ENCODE measurements at places on chromosomes 3 and 15.

- no peak for DNase-seq
Observed at GRCh38 chr3:23953523-23953922, 8.4 kb downstream of the NR1D2 start.

GRCh38 chr3:71444028-71444860, 139.3 kb downstream of the FOXP1 start:
- DNase-seq: peak; percentile 38

GRCh38 chr3:150582620-150583019, 20.5 kb upstream of the SELENOT start:
- DNase-seq: no peak

- DNase-seq: no peak
Observed at GRCh38 chr15:34331809-34332208, 5.8 kb downstream of the SLC12A6 start.

DNA sequence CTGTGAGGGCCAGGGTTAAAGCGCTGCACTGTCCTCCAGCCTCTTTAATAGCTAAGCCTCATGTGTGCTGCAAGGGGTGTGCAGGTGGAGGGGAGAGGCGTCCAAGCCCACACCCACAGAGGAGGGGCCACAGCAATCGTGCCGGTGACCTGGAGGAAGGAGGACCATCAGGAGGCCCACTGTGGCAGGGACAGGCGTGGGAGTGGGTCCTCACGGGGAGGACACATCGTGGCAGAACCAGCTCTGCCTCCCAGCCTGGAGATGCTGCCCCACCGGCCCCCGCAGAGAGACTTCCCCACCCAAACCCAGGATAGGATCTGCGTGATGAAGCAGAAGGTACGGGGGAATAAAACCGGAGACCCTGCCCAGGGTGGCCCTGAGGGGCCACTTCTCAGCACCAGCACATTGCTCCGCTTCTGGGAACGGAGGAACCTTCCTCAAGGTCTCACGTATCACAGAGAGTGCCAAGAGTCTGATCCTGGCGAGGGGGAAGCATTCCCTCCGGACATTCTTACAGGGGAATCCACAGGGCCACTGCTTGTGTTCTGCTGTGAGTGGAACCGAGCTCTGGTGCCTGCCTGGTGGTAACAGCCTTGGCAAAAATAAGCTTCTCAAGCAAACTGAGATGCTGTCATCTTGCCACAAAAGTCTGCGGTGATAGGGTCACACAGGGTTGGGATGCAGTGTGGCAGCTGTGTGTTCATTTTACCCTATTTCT, 199.8 kb downstream of the XXYLT1 start:
- DNase-seq: no peak

DNA sequence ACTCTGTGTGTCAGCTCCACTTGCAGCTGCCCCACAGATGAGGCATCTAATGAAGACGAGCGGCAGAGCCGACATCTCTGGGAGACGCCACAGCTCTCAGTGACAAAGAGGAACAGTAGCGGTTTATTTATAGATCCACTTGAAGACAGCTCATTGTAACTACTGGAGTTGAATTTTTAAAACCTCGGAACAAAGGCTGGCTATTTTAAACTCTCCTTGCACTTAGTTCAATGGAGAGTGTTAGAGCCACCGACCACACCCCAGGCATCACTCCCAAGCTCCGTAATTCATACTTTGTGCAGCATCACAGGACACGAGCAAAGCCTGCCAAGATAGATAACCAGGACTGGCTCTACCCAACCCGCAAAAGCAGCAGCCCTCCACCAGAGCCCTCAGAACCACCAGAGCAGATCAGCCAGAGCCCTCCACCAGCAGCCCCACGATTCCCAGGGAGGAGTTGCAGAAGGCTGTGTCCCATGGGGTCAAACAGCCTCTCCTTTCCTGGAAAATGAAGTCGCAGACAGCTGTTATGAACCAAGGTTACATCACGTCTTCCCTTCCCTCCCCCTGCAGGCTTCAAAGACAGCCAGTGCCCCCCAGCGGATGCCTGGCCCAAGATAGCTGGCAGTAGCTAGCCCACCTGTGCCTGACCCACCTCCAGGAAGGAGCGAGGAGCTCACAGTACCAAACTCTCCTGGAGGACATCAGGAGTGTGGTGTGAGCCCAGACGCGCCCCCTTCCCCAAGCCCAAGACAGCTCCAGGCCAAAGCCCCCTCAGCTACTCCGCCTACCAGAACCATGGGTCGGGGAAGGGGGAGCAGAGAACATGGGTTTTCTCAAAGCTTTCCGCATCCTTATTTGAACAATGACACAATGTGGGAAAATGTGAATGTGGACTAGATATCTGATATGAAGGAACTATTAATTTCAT, 45.7 kb downstream of the POC1A start:
- no peak for DNase-seq

DNA sequence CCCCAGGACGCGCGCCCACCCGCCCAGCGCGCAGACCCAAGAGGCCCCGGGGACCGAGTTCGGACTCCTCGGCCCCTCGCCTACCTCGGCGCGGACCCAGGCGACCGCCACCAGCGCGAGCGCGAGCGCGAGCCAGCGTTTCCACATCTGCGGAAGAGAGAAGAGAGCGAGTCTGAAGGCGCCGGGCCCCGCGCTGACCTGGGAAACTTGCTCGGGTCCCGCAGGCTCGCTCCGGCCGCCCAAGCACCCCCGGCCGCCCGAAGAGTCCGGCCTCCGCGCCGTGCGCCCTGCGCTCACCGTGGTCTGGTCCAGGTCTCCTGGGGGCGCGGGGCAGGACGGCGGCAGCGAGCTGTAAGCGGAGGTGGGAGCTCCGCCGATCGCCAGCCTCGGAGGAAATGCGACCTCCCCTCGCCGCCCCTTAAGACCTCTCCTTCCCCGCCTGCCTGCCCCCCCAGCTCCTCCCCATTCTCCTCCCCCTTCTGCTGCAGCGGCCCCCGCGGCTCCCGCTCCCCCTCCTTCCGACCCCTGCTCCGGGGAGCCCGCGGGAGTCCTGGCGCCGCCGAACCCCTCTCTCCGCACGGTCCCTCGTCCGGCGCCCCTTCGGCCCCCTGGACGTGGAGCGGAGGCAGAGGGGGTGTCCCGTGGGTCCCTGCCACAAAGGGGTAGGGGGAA, at the start of gene FSTL1:
TSS of gene FSTL1 (minus strand) at position 393 of the 672 bp plus-strand sequence. CDS start at position 147, 246 bp downstream.
- DNase-seq: no peak

GRCh38 chr15:89677381-89677780, 1.8 kb downstream of the PLIN1 start:
- DNase-seq: no peak

DNA sequence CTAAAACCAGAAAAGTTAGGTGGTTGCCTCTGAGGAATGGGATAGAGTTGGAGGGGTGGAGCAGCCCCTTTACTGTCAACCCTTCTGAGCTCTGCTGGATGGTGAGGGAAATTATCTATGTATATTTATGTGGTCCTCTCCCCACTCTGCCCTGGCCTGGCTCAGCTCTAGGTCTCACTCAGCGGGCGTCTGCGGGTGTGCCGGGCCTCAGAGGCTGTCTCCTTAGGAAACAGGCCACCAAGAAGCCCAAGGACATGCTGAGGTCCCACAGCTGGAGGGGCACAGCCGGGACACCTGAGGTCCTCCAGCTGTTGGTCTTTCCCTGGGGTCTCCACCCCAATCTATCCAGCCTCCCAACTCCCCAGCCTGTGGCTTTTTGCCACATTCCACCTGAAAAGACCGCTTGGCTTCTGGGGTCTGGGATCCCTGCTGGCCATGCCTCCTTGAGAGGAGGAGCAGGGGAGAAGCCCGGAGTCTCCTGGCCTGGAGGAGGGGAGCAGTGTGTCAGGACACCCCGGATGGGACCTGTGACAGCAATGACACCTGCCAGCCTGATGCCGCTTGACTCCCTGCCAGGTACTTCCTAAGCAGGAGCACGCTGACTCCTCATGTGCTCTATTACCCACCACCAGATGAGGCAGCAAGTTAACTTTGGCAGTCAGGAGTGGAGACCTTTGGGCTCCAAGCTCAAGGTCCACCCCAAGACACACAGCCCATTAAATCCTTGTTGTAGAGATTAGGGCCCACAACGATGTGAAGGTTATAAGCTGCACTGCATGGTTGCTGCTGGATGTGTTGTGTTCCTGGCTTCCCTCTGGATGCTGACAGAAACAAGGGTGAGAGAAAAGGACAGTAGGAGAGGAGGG, at the start of gene SLC28A1:
TSS of gene SLC28A1 (plus strand) at position 747 of the 866 bp plus-strand sequence. CDS start 3,099 bp downstream, outside the sequence.
- DNase-seq: no peak

GRCh38 chr3:39108200-39108710, 775 bp downstream of the TTC21A start:
- no peak for DNase-seq

DNA sequence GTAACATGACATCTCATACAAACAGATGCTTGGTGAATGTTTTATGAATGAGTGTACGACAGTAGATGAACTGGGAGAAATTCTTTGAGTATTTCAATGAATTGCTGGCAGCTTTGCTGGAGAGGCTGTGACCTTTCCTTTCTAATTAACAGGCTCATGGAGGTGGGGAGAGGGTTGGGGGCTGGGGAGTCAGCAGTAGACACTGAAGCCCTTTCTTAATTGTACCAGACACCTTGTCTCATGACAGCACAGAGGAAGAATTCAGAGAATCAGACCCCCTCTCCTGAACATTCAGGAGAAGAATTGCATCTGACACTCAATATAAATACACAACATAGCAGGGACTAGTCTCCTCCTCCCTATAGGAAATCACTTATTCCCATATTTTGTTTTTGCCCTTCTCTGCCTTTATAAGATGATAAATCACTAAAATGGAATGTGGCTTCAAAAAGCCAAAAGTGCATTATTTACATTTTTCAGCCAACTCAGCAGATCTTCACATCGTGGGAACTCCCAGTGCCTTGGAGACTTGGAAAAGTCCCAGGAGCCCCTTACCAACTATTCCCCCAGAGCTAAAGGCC, 66.2 kb upstream of the TPM1 start:
- DNase-seq: no peak

- DNase-seq: no peak
Observed at GRCh38 chr3:8441969-8442559, 59.6 kb upstream of the LMCD1 start.

DNA sequence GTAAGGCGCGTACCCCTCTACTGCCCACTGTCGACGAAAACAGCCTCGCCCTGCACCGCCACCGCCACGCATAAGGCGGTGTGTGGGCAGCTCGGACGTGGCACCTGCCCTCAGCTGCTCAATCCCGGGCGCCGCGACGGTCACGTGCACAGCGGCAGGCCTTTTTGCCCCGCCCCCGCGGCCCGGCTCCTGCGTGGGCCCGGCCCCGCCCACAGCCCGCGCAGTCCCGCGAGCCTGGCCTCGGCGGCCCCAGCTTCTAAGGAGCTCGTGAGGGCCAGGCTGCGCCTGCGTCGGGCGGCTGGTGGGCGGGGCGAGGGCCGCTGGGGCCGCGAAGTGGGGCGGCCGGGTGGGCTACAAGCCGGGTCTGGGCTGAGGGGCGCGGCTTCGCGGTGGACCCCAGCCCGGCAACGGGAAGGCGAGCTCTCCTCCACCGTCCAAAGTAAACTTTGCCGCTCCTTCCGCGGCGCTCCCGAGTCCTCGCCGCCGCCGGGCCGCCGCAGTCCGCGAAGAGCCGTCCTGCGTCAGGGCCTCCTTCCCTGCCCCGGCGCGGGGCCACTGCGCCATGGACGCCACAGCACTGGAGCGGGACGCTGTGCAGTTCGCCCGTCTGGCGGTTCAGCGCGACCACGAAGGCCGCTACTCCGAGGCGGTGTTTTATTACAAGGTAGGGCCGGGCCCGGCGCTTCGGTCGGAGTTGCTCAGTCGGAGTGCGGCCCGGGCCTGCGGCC, at the start of gene CAPN7:
TSS of gene CAPN7 (plus strand) at position 313 of the 728 bp plus-strand sequence. CDS start at position 563, 250 bp downstream.
- DNase-seq: no peak

GRCh38 chr3:169137943-169138342, 525.6 kb downstream of the MECOM start:
- DNase-seq: no peak

- DNase-seq: no peak
Observed at GRCh38 chr3:178275311-178275710, 260.9 kb upstream of the KCNMB2 start.

- DNase-seq: no peak
Observed at GRCh38 chr3:132008837-132009236, 26.0 kb downstream of the CPNE4 start.

- DNase-seq: no peak
Observed at GRCh38 chr3:172707030-172707429, 3.8 kb downstream of the NCEH1 start.

GRCh38 chr3:196220587-196220986, 4.3 kb downstream of the SLC51A start:
- DNase-seq: no peak

GRCh38 chr15:69591905-69592508, 139.4 kb downstream of the RPLP1 start:
- DNase-seq: no peak

DNA sequence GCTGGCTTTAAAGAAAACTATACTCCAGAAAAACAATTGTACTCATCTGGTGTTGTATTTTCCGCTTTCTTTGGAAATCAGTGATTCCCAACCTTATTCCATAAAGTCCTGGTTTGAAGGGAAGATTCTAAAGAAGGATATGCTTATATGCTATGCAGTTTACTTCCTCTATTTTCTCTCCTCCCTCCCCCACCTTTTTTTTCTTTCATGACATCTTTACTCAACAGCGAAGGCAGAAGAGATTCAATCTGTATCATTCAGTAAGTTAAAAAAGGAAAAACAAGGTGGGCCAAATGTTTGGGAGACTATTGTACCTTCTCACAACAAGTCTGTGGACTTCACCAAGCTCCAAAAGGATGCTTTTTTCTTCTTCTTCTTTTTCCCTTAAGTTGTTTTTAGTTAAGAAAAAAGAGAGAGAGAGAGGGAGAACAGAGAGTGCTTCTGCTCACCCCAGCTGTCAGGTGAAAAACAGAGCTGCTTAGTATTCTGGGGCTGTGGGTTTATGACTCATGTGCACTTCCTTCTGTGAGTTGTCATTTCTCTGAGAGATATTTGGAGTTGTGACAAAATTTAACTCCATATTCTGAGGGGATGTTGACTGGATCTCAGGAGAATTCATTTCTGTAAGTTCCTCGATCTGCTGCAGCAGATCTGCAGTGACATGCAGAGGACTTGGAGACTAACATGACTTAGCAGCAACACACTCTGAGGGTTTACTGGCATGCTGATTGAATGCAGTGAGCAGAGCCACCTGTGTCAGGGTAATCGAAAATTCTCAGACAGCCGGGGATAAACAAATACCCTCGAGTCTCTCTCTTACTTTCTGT, 70.7 kb downstream of the SSR3 start:
- no peak for DNase-seq

DNA sequence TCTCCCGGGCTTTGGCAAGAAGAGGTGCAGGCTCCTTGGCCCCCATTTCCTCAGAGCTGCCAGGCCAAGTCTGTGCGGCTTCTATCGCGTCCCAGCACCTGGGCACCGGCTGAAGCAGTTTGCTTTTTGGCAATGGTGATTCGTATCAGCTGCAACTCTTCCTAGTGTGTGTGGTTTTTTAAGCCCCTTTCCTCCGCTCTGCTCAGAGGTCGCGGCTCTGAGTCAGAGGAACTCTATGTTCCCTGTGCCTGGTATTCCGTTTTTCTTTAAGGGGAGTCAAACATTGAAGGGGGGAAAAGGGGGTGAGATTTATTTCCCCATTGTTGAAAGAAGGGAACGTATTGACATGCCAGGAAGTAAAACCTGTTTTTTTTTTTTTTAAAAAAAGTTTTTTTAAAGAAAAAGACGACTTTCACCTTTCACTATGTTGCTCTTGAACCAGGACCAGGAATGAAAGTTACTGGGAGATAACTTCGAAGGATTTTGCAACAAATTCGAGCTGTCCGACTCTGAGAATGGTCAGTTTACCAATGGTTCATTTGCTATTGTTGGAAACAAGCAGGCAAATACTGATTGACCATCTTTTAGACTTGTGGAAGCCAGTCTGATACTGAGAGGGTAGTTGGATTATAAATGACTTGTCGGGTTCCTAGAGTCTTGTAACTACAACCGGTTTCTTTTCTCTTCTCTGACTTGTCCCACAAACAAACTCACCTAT, 1.1 kb downstream of the ARMC8 start:
- no peak for DNase-seq

Measured in esophagus squamous epithelium (tissue), 5 donors.